ENCODE measurements at places on chromosomes 7 and 10. TPM values are rescaled to one million over a fixed set of nuclear protein-coding genes. Genes with fewer than 3 reads are reported as not detected.

- DNase-seq, result peak; percentile 50
Measured at GRCh38 chr7:91683823-91684222, 196.7 kb downstream of the MTERF1 start.

DNA sequence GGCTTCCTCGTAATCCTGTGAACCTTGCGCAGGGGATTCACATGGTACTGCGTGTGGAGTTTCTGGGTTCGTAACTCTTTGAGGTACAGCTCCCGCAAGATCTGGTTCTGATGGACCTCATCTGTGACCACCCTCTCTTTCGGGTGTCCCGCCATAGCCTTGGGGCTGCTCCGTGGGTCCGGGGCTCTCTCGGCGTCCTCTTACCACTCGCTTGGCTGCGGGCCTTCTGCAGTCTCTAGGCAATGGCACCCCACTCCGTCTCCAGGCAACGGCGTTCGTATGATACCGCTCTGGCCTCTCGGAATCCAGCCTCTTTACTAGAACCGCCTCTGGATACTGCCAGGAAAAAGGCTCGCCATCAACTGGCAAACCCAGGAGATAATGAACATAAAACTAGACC lies 54.7 kb upstream of the AMPH start:
- no peak for DNase-seq

GRCh38 chr7:92456236-92456635 lies 9.0 kb downstream of the GATAD1 start:
- no peak for DNase-seq

DNA sequence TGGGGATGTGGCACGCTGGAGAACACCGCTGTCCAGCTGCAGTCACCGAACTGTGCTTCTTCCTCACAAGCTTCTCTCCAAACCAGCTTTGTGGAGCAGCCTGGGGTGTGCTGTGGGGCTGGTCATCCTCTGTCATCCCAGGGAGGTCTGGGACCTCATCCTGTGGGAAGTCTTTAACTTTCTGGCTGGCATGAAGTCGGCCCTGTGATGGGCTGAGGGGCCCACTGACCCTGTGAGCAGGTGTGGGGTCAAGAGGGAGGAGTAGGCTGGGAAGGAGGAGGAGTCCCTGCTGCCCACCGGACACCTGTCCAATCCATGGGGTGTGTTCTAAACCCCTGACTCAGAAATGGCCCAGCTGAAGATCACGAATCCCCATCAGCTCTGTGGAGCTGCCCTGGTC lies 136.2 kb upstream of the SHH start:
- no peak for DNase-seq

DNA sequence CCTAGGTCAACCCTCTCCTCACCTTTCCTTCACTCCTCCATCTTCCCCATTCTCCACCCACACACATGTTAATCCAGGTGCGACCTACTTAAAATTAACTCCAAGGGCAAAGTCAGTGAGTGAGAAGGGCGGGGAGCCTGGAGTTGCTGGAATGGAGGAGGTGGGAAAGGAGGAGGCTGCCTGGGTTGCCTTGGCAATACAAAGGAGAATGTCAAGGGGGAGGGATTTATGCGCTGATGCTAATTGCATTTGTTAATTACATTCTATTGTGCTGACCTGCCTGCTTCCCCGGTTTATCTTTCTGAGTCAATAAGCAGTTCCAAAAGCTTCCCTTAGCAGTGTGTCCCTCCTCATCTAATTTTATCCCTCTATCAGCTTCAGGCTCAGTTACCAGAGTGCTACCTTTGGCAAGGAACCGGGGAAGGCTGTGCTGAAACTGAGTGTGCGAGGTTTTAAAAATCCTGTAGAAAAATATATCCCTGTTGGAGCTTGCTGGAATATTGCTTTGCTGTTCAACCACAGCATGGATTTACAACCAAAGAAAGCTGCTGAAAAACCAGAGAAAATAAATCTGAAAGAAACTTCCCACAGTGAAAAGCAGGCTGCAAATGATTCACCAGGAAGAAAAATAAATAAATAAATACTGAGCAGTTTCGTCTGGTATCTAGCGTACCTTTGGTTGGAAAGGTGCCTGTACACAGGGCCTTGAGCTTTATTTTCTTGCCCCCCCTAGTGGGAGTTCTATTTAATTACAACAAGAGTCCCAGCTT lies 113.2 kb upstream of the DGKB start:
- DNase-seq, result peak; percentile 82

The PAX2 gene
- total RNA-seq, result 2.1 TPM

DNA sequence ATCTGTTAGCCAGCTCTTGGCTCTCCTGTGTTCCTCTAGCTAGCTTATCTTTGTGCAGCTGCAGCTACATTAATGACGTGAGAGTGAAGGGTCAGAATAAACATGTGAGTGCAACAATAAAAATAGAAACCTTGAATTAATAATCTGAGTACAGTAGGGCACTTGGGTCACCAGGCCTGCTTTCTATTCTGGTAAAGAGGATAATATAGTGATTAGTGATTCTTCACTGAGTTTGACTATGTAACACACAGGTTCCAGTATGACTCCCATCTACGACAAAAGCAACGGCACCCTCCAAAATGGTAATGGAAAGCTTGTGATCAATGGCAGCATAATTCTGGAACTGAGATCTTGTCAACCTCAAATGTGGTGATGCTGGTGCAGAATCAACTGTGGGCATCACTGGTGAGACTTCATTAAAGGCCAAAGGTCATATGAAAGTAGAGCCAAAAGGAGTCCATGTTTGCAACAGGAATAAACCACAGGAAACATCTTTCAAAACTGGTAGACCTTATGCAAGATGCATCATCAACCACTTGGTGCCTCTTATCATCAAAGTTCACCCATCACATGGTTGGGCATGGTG lies 77.6 kb downstream of the NRBF2 start:
- no peak for DNase-seq

DNA sequence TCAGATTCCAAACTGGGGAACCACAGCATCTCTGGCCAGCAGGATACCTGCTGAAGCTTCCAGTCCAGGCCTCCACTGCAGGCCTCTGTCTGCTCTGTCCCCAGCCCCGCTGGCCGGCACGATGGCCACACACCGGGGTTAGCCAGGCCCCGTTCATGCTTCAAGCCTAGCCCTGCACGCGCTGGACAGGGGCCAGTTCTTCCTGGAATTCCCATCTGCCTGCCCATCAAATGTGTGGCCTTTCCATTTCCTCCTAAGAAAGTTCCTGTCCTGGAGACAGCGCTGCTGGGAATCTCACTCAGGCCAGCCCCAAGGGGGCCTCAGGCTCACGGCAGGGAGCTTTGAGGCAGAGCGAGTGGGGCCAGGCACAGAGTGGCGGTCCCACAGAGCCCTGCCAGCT lies 18.0 kb downstream of the SH2B2 start:
- peak; percentile 63 for DNase-seq

All from SJCRH30 (cell line).